ENCODE measurements at places on chromosomes 11 and 22.

- no peak for DNase-seq
Measured at GRCh38 chr11:75301131-75301530, 50.3 kb downstream of the ARRB1 start.

DNA sequence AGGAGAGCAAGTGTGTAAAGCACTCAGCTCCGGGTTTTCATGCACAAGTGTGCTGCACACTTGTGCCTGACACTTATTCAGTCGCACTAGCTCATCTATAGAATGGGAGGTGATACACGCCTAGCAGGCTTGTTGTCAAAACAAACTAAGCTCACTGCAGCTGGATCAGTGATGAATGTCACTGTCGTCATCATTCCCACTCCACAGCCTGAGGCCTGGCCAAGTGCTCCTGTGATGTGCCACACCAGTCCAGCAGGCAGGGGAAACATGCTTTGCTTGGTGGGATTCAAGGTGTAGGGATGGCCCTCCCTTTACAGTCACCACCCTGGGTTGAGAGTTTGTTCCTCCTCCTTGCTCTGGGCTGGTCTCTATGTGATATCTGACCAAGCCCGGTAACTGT, 6.8 kb downstream of the MPST start:
- no peak for DNase-seq

- no peak for DNase-seq
Measured at GRCh38 chr11:12775955-12776354, 101.7 kb downstream of the TEAD1 start.

GRCh38 chr22:32746732-32747131, 54.8 kb upstream of the TIMP3 start:
- DNase-seq = no peak

DNA sequence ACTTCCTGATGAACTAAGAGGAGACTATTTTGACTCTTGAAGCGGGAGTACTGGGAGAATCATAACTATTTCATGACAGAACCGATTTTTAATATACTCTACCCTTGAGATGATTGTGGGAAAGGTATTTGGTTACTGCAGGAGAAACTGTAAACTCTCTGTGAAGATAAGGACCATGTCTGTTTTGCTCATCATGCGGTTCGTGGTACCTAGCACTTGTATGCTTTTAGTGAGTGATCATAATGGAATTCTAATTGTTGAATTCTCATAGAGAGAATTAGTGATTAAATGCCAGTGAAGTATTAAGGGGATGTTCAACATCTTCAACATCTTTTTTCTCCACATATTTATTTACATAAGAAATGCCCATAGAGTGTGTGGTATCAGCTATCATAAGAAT, 11.4 kb downstream of the AASDHPPT start:
- peak; percentile 27 for DNase-seq

GRCh38 chr11:120384476-120384875, 48.3 kb downstream of the ARHGEF12 start:
- no peak for DNase-seq

DNA sequence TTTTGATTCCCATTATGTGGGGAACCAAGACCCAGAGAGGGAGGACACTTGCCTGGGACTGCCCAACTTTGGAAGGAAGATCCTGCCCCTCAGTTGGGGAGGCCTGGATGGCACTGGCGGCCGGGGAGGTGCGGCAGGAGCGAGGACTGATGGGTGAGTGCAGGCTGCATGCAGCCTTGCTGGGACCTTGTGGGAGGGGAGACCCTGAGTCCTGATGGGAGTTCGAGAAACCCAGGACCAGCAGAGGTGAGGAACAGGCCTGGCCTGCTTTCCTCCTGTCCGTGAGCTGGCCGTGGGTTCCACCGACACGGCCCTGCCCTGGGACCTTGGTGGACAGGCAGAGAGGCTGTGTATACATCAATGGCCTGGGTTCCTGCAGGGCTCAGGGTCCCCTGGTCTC, 19.3 kb upstream of the SMIM38 start:
- no peak for DNase-seq

DNA sequence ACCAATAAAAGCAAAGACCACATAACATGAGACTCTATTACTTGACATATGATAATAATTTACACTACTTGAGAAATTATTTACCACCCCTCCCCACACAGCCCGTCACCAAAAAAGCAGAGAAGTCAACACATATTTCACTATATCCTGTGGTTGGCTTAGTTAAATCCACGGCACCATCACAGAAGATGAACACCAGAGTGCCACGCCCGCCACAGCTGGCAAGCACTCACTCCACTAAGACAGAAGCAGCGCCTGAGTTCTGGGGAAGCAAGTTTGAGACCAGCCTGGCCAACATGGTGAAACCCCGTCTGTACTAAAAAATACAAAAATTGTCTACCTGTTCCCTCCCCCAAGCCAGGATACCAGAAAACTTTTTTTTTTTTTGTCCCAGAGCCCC, 53.1 kb downstream of the PACSIN2 start:
- DNase-seq = peak; percentile 64

- peak; percentile 43 for DNase-seq
Measured at GRCh38 chr11:87493516-87493915, 455.8 kb downstream of the TMEM135 start.

DNA sequence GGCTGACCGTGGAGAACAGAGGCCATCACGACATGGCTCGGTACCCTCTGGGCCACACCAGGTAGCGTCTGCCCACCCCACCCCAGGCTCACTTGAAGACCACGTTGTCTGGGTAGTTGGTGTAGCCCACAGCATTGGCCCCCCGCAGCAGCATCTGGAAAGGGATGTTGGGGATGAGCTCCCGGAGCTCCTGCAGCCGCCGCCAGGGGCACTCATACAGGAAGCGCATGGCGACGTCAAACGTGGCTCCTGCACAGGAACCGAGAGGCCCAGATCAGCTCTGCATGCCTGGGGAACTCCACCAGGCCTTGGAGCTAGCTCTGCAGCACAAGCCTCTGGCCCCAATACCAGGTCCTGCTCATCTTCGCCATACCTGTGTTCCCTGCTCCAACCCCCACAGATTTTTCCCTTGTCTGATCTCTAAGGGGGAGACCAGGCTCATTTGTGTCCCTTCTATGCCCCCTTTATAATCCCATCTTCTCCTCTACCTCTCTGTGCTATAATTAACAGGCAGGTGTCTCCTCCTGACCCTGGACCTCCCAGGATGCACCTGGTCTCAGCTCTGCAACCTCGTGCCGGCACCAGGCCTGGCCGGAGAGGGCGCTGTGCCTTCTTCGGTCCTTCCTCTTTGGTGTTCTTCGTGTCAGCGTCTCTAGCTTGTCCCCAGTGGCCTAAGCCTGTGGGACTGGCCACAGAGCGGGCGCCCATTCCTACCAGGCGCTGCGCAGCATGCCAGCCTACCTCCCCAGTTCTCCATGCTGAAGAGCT, 5.0 kb upstream of the LRFN4 start:
- peak; percentile 27 for DNase-seq

GRCh38 chr11:112363527-112363926, 102.9 kb upstream of the PLET1 start:
- no peak for DNase-seq

DNA sequence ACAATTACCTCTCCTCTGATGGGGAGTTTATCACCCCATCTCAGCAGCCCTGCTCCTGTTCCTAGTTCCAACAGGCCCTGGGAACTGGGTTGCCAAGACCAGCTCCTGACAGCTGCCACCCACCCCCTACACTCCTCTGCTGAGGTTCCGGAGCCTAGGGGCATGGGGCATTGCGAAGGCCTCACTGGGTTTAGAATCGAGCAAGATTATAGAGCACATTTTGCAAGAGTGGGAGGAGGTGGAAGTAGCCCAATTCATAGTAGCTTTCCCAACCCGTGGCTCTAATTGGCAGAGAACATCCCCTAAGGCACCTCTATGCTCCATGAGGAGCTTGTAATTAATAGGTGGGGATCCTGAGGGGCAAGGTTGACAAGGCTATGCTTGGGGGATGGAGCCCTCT, 23.0 kb downstream of the MYEOV start:
- no peak for DNase-seq

DNA sequence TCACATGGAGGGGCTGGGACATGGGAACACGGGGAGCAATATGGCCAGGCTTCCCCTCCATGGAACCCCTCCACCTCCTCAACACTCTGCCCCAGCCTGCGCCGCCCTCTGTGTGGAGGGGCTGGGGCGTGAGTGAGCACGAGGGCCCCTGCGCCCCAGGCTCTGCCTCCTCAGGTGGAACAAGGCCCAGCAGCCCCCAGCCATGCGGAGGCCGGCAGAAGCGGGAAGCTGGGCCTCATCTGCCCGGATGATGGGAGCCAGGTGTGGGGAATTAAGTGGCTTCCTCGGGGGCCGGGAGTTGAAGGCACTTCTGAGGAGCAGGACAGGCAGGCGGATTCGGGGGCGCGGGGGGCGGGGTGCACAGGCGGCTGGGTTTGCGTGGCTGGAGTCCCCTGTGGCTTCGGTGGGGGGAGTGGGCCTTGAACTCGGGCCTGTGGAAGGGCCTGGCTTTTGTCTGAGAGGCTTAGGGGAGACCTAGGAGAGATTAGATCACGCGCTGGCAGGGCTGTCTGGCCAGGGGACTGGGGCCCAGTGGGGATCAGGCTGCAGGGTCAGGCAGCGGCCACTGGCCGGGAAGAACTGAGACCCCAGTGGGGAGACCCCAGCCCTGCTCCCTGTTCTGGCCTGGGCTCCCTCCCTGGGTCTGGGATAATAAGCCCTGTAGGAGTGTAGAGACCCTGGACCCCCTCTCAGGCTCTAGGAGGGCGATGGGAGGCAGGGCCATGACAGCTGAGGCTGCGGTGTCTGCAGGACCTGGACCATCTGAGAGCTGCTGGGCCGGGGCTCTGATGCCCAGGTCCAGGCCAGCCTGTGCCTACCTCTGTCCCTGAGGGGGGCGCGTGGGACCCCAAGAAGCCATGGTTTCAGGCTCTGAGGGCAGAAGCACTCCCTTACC, 13.3 kb downstream of the PRR33 start:
- DNase-seq = no peak

GRCh38 chr11:20647976-20648565, 21.3 kb upstream of the NELL1 start:
- DNase-seq = peak; percentile 41

- no peak for DNase-seq
Measured at GRCh38 chr11:77884829-77885190, 63.9 kb downstream of the AAMDC start.

- DNase-seq = no peak
Measured at GRCh38 chr11:1896923-1897322, 5.2 kb upstream of the PRR33 start.

- DNase-seq = no peak
Measured at GRCh38 chr22:33883561-33883960, 36.7 kb downstream of the LARGE1 start.

DNA sequence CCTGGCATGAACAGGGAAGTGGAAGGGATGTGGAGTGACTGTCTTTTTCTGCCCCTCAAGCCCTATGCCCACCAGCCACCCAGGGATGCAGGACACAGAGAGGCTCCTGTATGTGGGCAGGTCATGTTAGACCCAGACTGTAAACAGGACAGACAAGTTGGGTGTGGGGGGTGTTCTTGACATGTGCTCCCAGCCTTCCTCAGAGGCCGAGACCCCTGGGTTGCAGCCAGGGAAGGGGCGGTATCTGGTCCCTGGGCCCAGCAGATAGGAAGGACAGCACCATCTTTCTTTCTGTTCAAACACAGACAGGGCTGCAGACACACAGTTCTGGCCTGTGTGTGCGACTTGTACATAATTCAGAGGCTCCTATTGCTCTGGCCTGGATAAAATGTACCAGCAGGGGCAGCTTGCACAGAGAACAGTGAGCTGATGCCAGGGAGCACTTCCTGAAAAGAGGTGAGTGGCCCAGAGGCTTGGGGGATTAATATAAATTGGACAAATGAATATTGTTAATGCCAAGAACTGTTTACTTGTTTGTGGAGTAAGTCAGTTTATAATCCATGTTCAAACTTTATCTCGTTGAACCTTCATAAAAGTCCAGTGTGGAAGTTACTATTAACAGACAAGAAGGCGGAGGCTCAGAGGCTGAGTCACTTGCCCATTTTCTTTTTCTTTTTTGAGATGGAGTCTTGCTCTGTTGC, 16.6 kb downstream of the GDPD5 start:
- no peak for DNase-seq
